ENCODE measurements at places on chromosomes 1 and 21. TPM values are rescaled to one million over a fixed set of nuclear protein-coding genes. Genes with fewer than 3 reads are reported as not detected.

PLA2G2A gene
- total RNA-seq: 0.36 TPM

S100A8 gene
- total RNA-seq: not detected

LDLRAD1 gene
- not detected for total RNA-seq

OXCT2 gene
- total RNA-seq: 1.9 TPM

SORT1 gene
- total RNA-seq: 1.4 TPM

KLHDC7A gene
- not detected for total RNA-seq

RYR2 gene
- total RNA-seq: not detected

TMPRSS3 gene
- total RNA-seq: 1.2 TPM

JAK1 gene
- total RNA-seq: 42.8 TPM

FMO3 gene
- 0.08 TPM for total RNA-seq

RAB29 gene
- 12.5 TPM for total RNA-seq

PLPP3 gene
- total RNA-seq: 12.1 TPM

HSD11B1 gene
- total RNA-seq: not detected

PATJ gene
- total RNA-seq: 11.4 TPM

DCAF6 gene
- 27.8 TPM for total RNA-seq

MCOLN3 gene
- total RNA-seq: 3.2 TPM

ALPL gene
- 0.24 TPM for total RNA-seq

BLACAT1 gene
- total RNA-seq: 0.21 TPM

FAM110D gene
- not detected for total RNA-seq

KRTAP12-1 gene
- not detected for total RNA-seq
